ENCODE measurements at places on chromosomes 2 and 18. TPM values are rescaled to one million over a fixed set of nuclear protein-coding genes. Genes with fewer than 3 reads are reported as not detected.
A peak's percentile ranks its signal among the peaks of the same experiment; 100 is the strongest.

GRCh38 chr2:3145471-3146021 is 232.1 kb downstream of the EIPR1 start:
- no peak for DNase-seq

DNA sequence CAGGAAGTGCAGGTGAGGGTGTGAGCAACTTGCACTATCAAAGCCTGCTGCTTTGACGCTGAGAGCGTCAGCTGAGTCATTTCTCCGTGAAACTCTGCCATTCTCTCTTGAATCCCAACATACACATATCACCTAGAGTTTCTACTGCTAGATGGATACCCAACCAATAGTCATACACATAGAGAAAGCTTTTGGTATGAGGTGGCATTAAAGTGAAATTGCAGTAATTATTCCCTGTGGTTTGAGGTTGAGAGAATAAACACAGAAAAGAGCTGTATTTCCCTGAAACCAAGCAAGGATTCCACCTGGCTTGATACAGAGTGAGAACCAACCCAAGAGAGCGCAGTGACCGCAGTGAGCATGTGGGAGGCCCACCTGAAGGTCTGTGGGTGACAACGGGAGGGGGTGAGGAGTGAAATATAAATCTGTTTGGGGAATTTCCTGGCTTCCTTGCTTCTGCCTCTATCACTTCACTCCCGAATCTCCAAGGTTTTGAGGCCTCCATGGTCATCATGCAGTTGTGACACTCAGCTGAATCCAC is 28.8 kb upstream of the TMEM18 start:
- DNase-seq = no peak

- no peak for DNase-seq
Measured at GRCh38 chr2:153394247-153394646, 84.3 kb downstream of the RPRM start.

DNA sequence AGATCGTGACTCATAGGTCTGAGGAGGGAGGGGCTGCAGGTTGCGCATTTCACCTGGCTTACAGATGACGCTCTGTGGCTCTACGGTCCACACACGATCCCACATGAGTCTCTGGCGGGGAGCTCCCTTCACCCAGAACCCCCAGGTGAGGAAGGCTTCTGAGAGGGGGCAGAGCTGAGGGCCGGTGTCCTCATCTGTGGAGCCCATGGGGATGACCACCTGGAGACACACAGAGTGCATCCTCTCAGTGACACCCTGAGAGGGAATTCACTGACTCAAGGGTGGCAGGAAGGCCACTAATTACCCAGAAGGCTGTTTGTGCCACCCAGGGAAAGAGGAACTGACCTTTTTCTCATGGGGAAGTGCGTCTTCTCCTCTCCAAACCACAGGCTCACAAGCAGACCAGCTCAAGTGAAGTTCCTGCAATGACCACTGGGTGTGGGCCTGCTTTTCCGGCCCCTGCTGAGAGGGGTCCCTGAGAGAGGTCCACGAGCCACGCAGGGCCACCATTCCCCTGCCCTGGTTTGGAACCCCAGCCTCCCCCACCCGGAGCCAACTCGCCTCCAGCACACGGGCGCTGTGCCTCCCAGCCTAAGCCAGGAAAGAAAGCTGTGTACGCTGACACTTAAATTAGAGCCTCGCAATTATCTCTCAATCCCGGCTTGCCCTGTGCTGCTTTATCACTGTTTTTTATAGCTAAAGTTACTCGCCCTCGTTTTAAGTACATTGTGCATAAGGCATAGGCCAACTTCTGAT is 114.1 kb downstream of the BCL11A start:
- DNase-seq = peak; percentile 65

DNA sequence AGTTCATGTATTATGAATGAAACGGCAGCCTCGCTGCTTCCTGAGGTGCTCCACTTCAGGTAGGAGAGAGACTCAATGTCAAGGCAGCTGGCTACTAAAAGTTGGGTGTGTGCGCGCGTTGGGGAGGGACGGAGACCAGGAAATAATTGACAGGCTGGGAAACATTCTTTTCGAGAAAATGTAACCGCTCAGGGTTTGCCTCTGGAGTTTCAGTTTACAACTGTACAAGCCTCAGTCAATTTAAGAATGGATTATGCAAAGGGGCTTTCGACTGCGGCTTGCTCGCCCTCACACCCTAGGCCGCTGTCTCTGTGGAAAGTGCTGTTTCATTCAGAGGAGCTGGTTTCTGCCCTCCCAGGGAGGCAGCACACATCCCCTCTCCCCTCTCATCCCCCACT is 4.4 kb upstream of the SPRED2 start:
- peak; percentile 75 for DNase-seq

GRCh38 chr18:49934457-49934856 is 121.1 kb upstream of the ACAA2 start:
- no peak for DNase-seq

GRCh38 chr2:71339685-71340084 is 8.1 kb downstream of the ZNF638 start:
- DNase-seq = no peak

DNA sequence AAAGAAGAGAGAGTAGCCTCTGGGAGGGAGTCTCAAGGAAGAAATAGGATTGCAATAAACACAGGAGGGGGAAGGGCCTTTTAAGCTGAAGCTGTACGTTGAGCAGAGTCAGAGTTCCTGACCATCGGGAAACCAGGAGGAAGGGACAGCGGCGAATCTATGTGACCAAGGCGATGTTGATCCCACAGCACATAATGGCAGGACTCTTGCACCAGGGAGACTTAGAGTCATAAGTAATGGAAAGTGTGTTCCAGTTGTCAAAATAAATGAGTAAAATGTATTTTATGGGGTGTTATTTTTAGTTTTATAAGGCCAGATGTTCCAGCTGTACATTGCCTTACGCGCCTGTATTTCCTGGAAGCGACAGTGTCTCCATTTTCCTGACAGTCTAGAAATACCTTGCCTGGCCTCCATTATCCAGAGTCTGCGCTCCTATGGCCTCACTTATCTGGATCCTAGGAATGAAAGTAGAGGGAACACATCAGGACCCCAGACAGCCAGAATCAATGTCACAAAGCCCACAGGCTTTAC is 152.8 kb upstream of the COPS8 start:
- no peak for DNase-seq

DNA sequence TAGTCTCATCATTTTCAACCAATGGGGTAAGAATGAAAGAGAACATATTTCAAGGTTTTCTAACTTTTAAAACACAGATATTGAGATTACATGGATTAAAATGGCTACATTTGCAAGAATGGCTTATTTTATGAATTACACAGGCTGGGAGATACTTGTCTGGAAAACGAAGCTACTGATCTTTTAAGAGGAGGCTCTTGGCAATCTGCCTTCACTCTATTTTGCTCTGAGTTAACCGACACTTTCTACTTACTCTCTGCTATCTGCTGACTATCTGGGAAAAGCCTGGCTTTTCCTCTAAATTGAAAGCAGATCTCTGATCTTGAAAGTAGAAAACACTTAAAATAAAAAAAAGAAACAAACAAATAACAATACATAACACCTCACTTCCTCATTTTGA is 325.4 kb upstream of the LINC00305 start:
- no peak for DNase-seq

EPG5 gene
- total RNA-seq = 18.0 TPM

DPP4 gene
- total RNA-seq = 14.7 TPM
